NCI-H2107 (cell line): ENCODE measurements at places on chromosomes 11 and 22.

- DNase-seq: no peak
These were observed 141.6 kb downstream of the TRPC6 start for GRCh38 chr11:101442171-101442570.

GRCh38 chr11:92941676-92942571, 27.5 kb upstream of the MTNR1B start:
- DNase-seq: no peak

DNA sequence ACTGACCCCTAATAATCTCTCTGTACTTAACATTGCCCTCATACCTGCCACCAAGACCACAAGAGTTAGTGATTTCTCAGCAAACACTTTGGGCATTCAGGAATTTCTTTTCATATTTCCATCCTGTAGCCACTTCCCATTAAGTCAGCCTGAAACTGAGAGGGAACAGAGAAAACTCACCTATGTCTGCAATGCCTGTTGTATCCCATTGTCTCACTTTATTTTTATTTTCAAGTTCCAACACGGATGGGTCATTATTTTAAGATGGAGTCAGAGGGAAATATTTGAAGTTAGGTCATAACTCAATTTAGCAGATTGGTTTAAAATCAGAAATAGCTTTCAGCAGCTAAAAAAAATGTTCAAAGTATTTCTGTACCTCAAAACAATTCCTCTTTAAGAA, 937.8 kb upstream of the CHORDC1 start:
- DNase-seq: no peak

GRCh38 chr22:23804781-23805291, 18.1 kb downstream of the SMARCB1 start:
- no peak for DNase-seq

- no peak for DNase-seq
These were observed 225.0 kb downstream of the BLID start for GRCh38 chr11:121890946-121891515.
